Mucosa of gallbladder (tissue), 1 donor: ENCODE measurements at places on chromosomes 1 and 21. TPM values are rescaled to one million over a fixed set of nuclear protein-coding genes. Genes with fewer than 3 reads are reported as not detected.

CAMK1G gene
- 0.12 TPM for total RNA-seq

PWP2 gene
- total RNA-seq = 6.2 TPM

RNU1-3 gene
- total RNA-seq = 1,358 TPM

LCA5L gene
- 2.7 TPM for total RNA-seq

CYP4X1 gene
- 0.78 TPM for total RNA-seq

GSTM5 gene
- 32.8 TPM for total RNA-seq

FNDC10 gene
- total RNA-seq = 4.6 TPM

UMODL1 gene
- total RNA-seq = not detected

IGFN1 gene
- total RNA-seq = 0.40 TPM

EIF4G3 gene
- total RNA-seq = 63.9 TPM

VASH2 gene
- 0.92 TPM for total RNA-seq

HSD3B2 gene
- total RNA-seq = 1.8 TPM

CLCA4 gene
- 0.20 TPM for total RNA-seq

KCNC4 gene
- total RNA-seq = 25.5 TPM

ADAMTS5 gene
- total RNA-seq = 4.1 TPM
